Stimulated activated CD4-positive, alpha-beta T cell treated with anti-CD3 and anti-CD28 coated beads, Interleukin-12 subunit alpha, Interleukin-12 subunit beta, amount 100 ng/mL, for 24 hours (primary cell): ENCODE measurements at places on chromosomes 16 and 17.

DNA sequence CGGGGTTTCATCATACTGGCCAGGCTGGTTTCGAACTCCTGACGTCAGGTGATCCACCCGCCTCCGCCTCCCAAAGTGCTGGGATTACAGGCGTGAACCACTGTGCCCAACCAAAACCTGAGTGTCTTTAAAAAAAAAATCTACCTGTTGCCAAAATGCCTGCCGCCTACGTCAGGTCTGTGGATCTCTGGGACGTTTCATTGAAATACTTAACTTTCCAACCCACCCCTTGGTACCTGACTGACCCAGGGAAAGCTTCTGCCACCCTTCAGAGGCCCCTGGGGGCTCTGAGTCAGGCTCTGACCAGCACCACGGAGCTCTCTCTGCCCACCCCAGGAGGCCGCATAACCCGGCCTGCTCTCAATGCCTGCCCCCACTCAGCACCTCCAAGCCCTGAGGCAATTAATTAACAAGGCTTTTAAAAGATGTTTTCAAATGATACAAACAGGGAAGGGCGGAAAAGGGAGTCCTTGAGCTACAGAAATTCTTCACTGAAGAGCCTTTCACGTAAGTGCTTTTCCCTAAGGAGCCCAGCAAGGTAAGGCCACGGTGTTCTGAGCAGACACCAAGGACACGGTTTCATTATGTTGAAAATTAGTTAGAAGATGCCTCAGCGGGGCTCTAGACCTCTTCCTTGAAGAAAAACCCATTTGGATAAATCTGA is 29.3 kb upstream of the GSG1L start:
- no peak for DNase-seq

GRCh38 chr17:1839516-1839915 is 9.7 kb downstream of the RPA1 start:
- no peak for DNase-seq

DNA sequence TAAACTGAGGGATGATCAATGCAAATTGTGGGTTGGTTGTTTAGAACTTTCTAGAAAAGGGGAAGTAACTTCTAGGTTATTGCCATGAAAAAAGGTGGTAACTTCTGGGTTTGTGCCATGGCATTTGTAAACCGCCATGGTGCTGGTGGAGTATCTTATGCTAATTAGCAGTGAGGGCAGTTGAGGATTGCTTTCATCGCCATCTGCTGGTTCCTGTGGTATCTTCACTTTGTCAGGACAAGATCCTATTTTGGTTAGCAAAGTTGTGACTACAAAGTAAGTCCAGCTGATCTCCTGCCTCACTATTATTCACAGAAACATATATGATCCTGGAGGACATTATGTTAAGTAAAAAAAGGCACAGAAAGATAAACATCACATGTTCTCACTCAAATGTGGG is 1332.3 kb downstream of the CDH11 start:
- DNase-seq: no peak

- DNase-seq: no peak
These were observed 58.6 kb downstream of the PECAM1 start for GRCh38 chr17:64331931-64332493.

DNA sequence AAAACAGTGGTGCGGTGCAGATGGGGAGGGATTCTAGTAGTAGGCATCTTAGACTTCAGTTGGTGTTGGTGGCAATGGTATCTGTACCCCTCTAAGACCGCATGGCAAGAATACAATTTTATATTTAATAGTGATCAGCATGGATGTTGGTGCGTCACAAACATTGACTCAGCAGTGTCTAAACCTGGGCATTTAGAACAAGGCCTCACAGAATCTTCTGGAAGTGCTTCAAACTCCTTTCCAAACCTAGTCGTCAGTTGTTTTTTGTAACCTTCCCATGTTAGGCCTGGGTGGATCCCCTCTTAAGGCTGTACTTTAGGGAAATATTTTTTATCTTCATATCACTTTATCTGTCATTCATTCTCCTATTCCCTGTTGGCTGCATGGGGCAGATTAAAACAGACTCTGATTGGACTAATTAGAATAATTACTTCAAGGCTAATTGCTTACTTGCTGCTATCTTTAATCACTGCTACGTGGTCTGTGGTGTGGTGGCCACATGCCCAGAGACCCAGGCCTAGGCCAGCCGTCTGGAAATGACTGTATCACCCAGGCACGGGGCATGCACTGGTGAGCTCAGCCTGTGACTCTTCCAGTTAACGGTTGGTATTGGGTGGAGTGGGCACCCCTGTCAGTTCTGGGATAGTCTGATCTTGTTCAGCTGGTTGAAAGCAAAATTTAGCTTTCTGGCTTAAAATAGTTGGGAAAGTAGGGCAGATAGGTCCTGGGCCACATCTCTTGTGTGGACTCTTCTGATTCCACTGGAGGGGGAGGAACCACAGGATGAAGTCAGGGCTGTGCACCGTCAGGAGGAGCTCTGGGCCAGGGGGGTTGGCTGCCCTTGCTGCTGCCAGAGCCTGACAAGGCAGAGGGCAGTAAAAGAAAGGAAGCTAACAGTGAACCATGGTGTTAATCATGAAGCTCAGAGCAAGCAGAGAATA is 4.5 kb downstream of the ALKBH5 start:
- no peak for DNase-seq

- DNase-seq: no peak
These were observed 147.4 kb upstream of the SDK2 start for GRCh38 chr17:73791631-73792030.

- DNase-seq: no peak
These were observed 45.8 kb downstream of the STAT3 start for GRCh38 chr17:42342242-42343008.

GRCh38 chr16:19808061-19808641 is 76.5 kb downstream of the GPRC5B start:
- no peak for DNase-seq

- DNase-seq: no peak
These were observed 572 bp downstream of the FAM171A2 start for GRCh38 chr17:44362949-44363612.

DNA sequence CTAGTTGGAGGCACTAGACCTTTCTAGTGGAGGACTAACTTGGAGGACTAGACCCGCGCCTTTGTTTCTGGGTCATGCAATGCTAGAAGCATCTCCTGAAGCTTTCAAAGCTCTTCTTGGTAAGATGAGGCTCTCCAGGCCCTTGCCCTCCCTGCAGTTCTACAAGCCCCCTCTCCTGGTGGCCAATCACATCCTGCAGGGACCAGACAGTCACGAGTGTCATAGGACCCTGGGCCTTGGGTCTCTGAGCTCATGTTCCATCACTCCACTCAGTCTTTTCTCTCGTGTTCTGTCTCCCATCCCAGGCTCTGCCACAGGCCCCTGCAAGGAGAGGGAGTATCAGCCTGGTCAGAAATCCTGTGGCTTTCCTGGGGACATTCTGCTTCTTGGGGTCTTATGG is 119.6 kb downstream of the CYLD start:
- no peak for DNase-seq

GRCh38 chr16:69478685-69479084 is 54.3 kb downstream of the CYB5B start:
- DNase-seq: no peak

- DNase-seq: no peak
These were observed 24.9 kb downstream of the GSE1 start for GRCh38 chr16:85637808-85638647.

DNA sequence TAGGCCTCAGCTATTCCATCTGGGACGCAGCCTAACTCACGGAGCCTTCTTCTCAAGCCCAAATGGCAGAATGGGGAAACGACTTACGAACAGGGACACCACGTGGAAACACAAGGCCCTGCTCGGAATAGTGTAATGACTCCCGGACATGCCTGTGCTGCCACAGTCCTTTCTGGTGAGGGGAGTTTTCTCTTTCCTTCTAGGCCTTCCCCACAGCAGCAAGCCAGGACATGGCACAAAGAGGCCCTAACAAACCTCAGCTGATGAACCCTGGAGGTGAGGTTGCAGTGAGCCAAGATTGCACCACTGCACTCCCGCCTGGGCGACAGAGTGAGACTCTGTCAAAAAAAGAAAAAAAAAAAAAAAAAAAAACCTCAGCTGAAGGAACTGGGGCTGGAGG is 15.3 kb downstream of the ZBTB4 start:
- DNase-seq: no peak
